Amygdala (tissue), 56 donors: ENCODE measurements at places on chromosomes 3 and 15.

DNA sequence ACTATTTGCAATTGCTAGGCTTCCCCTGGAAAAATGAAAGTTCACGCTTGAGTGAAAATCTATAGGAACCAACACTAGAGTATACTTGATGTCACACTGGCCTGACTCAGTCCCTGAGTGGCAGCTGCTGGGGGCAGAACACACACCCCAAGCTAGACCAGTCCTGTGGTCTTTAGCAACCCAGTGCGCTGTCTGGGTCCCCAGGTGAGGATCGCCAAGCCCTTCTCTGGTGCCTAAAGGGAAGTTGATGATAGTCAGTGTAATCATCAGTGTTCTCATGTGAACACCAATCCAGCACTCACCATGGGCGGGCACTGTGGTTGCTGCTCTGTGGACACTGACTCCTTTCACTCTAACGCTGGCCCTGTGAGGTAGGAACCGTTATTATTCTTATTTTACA is 11.2 kb downstream of the ALDH1A3 start:
- no peak for DNase-seq

GRCh38 chr3:58383904-58384303 is 49.7 kb downstream of the PDHB start:
- no peak for DNase-seq

DNA sequence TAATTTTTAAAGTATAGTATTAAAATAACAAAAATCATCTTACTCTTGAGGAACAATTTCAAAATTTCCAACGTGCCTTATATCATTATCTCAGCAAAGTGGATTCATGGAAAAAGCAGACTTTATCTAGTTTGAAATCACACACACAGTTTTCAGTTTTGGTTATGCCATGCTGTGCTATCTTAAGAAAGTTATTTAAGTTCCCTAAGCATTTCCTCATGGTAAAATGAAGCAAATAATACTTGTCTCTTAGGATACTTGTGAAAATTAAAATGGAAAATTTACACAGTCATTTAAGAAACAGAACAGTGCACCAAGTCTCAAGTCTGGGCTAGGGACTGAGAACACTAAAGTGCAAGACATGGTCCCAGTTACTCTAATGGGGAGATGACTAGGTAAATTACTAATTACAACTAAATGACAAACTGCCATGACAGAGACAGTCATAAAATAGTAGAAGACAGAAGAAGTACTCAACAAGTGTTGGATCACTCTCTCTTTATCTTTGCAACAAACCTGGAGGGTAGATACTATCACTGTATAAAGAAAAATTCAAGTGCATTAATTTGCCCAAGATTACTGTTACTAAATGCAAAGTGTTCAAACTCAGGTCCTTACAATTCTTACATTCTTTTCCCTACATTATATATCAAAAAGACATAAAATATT is 44.8 kb downstream of the DMXL2 start:
- no peak for DNase-seq

- DNase-seq = no peak
Measured at GRCh38 chr3:123609063-123609462, 24.2 kb upstream of the HACD2 start.

- DNase-seq = no peak
Measured at GRCh38 chr3:11588755-11589154, 55.0 kb downstream of the VGLL4 start.

GRCh38 chr3:50708620-50709019 is 33.9 kb downstream of the DOCK3 start:
- no peak for DNase-seq

DNA sequence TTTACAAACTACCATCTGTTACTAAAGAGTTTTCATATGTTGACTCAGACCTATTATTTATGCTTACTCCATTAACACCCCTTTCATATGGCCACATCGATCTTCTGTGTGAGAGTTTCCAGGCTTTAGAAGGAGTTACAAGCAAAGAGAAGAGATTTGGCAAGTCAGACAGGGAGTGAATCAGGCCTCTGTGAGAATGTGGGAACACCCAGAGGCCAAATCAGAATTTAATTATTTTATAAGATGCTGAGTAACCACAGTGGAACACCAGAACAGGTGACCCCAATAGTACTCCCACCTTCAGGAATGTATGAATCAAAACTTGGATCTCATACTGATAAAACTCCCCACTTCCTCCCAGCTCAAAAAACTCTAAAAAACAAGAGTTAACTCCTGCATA is 42.0 kb downstream of the IFT57 start:
- DNase-seq = no peak

DNA sequence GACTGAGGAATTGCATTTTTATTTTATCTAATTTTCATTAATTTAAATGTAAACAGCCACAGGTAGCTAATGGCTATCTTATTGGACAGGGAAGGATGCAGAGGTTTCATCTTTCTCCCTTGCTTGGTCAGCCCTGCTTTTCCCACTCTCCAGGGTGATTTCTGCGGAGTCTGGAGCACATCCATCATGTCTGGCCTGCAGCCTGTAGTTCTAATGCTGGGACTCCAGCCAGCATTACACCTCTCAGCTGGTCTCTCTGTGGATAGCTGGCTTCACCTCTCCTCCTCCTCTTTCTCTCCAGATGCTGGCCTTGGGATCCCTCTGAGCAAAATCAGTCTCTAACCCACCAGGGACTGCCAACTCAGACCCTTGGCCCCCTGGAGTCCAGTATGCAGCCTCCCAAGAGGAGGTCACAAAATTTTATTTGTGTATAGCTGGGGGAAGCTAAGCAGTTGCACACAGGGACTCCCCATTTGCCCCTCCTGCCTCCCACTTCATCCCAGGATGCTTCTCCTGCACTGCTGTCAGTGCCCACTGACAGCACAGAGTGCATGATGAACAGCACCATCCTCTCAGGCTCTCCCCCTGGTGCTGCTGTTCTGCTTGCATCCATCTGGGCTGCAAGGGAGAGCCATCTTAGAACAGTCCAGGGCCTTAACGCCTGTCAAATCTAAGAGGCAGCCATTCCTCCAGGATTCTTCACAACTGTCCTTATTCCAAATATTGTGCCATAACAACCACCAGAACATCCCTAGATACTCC is 1.7 kb downstream of the BFSP2 start:
- no peak for DNase-seq

DNA sequence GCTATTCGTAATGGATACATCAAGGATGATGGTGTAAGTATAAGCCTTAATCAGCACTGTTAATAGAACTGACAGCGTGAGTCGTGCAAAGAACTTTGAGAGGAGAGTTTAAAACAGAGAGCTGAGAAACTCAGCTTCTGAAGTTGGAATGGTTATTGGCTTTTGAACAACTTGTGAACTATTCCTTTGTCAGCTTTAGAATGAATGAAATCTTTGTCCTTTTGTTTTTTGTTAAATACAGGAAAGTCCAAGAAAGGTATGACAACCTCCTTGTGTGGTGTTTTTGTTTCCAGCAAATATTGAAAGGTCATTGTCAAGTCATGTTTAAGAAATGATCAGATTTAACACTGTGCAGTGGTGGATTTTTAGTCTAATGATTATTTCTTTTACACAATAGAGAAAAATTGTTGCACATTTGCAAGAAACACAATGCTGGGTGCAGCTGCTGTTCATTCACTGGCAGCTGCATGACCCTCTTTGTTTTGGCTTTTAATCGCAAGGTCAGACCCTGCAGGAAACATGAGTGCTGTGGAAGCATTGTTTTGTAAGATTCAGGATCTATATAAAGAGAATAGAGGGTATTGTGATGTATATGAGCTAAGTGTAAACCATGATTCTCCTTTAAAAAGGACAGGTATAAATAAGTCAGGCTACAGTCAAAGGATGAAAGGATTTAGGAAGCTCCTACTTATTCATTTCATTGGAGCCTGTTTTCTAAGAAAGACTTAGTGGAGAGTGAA is 21.7 kb upstream of the ABHD10 start:
- no peak for DNase-seq

DNA sequence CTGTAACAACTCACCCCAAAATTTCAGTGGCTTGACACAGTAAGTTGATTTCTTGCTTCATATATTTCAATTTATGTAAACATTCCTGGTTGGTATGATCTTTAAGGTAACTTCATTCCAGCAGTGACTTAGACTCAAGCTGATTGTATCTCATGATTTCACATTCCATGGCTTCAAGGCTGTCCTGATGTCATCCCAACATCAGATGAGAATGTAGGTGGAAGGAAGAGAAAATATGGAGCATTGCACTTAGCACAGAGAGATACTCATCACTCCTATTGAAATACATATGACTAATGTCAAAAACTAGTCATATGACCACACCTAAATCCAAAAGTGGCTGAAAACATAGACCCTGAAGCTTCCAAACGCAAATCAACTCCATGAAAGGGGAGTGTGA is 793.8 kb downstream of the TBL1XR1 start:
- DNase-seq = no peak

DNA sequence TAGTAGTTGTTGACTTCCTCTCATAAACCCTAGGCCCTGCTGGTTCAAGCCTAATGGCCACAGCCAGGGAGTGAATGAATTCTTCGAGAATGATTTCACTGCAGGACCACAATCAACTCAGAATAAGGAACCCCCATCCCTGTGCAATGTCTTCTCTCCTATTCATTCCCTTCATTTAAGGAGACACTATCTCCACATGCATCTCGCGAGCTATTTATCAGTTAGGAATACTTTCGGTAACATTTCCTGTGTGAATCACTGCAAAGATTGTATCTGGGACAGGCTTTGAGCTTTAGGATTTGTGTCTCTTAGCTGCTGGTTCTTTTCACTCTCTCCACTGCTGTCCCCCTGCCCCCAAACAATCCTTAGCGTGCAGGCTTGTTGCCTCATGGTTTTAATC is 94.4 kb downstream of the MYLK start:
- DNase-seq = no peak

DNA sequence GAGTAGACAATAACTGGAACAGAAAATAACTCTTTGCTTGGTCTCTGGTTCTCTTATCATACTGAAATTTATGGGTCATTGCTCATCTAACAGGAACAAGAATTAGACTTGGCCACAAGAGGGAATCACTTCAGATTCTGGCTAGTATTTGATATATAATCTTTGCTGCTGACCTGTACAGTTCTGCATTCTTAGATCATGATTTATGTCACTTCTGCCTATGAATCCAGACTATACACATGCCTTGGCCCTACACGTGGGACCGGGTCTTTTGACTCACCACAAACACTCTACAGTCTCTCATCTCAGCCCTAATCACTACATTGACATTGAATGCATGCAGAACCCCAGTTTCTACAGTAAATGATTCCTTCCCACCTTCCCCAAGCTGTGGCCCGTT is 162.5 kb upstream of the SOX2 start:
- no peak for DNase-seq

DNA sequence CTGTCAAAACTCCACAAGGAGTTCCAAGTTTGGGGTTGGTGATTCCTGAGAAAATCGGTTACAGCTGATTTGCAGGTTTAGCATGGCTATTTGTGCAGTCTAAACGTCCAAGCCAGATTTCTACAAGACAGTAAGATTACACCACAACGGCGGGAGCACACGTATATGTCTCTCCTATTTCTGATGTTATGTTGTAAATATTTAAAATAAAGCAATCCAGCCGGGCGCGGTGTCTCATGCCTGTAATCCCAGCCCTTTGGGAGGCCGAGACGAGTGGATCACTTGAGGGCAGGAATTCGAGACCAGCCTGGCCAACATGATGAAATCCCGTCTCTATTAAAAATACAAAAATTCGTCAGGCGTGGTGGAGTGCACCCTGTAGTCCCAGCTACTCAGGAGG is 106.8 kb upstream of the IGF1R start:
- no peak for DNase-seq

- no peak for DNase-seq
Measured at GRCh38 chr3:138025553-138025952, 15.6 kb downstream of the CLDN18 start.

DNA sequence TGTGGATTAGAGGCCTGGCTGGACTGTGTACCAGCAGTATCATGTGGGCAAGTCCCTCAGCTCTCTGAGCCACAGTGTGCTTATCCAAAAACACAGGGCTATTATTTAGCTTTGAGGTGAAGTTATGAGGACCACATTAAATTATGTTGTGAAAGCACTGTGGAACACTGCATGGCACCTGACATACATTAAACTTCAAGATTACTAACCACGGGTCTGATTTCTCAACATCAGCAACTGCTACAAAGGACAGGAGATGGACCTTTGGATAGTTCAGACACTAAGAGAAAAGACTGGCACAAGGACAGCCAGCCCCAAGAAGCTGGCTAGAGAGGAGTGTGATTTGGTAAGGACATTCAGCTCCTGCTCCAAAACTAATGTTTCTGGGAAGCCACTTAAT is 21.3 kb downstream of the CLK3 start:
- DNase-seq = no peak

DNA sequence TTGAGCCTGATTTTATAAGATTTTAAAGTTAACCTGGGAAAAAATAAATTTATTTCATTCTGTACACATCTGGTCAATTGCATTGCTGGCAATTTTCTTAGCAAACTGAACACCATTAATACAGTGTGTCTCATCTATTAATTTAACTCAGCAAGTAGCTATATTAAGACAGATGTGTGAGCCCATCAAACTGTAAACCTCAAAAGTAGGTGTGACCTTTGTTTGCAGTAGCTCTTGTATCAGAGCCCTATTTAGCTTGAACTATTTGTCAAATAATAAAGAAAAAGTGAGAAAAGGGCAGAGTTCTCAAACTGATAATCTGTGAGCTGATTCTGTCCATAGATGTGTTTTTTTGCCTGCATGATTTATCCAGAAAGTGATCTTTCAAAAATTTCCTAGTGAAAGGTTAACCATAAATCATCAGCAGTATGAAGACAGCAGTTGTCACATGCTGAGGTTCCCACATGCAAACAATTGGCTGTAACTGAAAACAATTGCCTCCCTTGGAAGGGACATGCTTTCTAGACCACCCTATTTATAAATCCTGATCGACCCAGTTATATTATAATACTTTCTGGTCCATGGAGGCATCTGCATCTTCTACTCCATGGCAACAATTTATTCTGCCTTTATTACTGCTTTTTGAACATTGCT is 646.5 kb downstream of the NSUN3 start:
- no peak for DNase-seq

DNA sequence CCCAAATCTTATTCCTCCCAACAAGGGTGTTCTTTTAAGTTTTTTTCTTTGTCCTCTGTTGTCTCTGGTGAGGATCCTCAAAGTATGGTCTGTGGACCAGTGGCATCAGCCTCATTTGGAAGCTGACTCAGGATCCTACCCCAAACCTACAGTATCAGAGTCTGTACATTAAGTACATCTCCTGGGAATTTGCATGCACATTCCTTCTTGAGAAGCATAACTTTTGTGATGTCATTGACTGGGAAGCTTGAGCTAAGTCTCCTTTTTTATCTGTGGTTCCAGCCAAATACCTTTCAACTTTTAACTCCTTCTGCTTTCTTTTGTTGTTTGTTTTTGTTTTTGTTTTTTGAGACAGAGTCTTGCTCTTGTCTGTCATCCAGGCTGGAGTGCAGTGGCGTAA is 40.5 kb downstream of the ARMC8 start:
- no peak for DNase-seq

GRCh38 chr15:50933341-50933740 is 24.9 kb downstream of the AP4E1 start:
- DNase-seq = no peak

DNA sequence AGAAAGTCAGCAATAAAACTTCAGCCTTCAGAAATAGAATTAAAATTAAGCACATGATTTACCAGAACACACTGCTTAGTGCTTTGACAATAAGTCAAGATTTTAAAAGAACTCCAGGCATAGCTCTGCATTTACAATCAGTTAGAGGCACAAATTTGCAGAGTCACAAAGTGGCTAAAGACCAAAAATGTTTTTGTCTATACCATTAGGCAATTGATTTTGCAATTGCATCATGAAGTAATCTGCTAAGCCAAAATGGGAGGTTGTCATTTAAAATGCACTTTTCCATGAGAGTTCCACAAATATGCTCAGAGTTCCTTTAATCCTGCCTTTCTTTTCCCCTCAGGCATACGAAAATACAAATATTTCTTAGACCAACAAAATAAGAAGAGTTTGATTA is 10.1 kb upstream of the DCP1A start:
- no peak for DNase-seq
